CD4-positive, alpha-beta T cell treated with Interleukin-17A for 4 hours (primary cell): ENCODE measurements at places on chromosomes 6 and 20.

DNA sequence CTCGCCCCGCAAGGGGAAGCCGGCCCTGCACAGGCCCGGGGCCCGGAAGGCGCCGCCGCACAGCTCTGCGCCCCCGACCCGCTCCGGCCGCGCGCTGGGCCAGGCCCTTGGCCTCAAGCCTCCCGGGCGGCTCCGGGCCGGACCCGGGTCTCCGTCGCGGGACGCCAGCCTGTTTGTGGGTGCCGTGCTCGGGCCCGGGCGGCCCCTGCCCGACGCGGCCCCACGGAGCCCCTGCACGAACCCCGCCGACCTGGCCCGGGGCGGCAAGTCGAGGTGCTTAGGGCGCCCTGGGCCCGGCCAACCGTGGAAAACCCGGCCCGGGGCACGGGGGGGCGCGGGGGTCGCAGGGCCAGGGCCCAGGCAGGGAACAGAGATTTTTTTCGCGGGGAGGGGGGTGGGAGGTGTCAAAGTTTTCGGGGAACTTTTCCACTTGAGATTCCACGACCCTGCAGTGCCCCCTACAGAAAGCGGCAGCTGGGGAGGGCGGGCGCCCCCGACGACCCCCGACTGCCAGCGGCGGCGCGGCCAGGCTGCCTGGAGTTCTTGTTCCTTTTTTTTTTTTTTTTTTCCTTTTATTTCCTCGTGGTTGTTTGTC, 805 bp upstream of the STX16 start:
- DNase-seq: peak; percentile 65

DNA sequence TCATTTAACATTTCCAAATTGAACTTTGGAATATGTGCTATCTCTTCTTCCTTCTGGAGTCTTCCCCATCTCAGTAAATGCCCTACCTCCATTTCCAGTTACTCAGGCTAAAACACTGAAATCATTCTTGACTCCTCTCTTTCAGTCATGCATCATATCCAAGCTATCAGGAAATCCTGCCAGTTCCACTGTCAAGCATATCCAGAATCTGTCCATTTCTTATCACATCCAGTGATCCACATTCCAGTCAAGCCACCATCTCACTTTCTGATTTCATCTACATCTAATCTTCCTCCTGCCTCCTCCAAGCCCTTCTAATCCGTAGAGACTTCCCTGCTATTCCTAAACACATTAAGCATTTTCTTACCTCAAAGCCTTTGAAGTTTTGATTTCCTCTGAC, 15.3 kb upstream of the TBC1D32 start:
- DNase-seq: no peak

DNA sequence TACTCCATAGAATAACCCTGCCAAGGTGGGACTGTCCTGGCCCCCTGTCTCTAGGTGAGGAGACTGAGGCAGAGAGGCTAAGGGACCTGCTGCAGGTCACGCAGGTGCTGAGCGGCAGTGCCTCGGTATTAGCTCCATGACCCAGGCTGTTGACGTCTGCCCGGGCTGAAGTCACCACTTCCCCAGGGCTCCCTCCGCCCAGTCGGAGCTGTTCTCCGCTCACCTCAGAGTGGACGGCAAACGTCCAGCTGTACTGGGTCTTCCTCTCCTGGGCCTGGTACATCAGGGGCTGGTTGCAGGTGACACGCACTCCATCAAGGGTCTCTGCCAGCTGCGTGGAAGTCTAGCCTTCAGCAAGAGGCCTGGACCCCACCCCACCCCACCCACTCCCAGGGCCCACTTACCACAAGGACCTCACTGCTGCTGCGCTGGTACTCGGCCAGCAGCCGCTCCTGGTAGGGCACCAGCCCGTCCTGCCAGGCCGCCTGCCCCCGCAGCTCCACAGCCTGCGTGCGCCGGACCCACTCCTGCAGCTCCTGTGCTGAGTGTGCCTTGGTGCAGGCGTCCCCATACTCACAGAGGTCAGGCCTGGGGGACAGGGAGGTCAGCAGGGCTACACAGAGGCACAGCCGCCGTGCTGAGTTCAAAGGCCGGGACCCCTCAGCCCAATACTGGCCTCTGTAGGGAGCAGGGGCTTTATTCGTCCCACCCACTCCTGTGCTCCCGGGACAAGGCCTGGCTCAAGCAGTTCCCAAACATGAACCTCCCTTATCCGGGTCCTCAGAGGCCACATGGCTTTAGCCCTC, 3.6 kb downstream of the HELZ2 start:
- no peak for DNase-seq

DNA sequence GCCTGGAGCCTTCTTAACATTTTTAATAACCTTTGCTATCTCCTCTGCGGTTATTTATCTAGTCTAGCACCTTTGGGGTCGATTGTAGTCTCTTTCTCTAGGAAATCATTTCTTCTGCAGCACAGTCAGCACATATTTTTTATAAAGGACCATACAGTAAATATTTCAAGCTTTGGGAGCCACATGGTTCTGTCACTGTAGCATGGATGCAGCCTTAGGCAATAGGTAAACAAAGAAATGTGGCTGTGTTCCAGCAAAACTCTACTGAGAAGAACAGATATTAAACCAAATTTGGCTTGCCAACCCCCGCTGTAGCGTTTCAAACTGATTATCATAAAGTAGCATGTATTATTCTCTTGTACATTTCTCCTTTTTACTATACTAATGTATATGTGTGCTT, 95.7 kb downstream of the SLC23A2 start:
- no peak for DNase-seq

GRCh38 chr6:63097222-63097621, 114.0 kb upstream of the FKBP1C start:
- no peak for DNase-seq

DNA sequence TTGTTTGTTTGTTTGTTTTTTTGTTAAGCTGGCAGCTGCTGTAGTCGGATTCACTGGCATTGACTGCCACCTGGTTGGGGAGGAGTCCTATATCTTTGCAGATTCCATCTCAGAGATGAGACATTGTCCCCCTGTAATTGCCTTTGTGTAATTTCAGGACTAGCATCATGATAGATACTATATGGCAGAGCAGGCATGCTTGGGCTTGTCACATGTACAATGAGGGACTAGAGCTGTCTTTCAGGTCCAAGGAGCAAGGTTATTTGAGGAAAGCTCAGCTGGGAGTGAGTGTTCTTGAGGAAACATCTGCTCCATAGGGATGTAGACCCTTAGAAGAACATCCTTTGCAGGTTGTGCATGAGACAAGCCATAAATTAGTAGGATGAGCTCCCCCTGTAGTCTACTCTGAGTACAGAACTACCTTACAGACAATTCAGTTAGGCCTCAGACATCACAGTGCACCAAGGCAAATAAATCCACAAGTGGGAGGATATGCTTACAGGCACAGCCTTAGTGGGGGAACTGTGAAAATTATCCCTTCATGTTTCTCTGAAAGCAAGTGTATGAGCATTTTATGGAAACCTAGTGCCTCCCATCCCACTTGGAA, 62.1 kb downstream of the BMP2 start:
- DNase-seq: no peak

DNA sequence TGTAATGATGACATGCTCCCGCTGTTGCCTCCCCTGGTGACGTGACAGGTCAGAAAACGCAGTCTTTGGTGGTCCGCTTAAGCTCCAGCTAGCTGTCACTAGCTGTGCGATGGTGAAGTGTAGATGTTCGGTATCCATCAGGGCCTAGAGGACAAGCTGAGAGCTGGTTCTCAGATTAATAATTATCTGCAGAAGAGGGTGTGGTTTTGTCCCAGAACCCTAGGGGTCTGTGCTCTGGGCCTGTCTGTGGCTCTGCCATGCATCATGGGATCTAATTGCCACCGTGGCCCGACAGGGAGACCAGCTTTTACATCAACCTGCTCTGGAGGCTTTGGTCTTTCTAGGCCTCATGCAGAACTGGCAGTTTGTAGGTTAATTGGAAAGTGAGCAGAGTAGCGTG, 34.1 kb downstream of the ERMARD start:
- no peak for DNase-seq

DNA sequence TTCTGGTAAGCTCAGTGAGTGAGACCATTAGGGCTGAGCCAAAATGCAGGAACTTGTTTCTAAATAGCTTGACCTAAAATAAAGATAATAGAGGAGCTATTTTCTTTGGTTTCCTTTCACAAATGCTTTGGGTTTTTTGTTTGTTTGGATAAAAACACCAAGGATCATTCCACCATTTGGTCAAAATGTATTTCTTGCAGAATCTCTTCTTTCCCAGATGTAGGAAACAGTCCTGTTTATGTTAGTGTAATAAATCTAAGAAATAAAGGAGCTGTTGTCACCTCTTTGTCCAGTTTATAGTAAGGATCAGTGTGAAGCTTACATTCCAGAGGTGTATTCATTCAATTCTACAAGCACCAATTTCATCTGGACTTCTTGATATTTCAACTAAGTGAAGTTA, 297.8 kb downstream of the GJA1 start:
- no peak for DNase-seq

DNA sequence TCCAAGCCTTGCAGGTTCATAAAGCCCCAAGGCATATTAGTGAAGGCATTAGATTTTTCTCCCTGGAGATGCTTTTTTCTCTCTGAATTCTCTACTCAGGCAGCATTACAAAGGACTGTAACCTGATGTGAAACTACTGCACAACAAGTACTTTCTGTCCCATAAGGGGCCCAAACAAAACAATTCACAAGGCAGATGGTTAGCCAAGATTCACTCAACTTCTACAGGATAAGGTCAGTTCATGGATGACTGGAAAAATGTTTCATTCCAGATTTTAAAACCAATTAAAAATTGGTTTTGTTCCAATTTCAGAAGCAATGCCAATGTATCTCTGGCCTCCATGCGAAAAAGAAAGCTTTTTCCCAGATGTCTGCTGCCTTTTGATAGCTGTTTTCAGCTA, 181.8 kb downstream of the KHDC1L start:
- no peak for DNase-seq

DNA sequence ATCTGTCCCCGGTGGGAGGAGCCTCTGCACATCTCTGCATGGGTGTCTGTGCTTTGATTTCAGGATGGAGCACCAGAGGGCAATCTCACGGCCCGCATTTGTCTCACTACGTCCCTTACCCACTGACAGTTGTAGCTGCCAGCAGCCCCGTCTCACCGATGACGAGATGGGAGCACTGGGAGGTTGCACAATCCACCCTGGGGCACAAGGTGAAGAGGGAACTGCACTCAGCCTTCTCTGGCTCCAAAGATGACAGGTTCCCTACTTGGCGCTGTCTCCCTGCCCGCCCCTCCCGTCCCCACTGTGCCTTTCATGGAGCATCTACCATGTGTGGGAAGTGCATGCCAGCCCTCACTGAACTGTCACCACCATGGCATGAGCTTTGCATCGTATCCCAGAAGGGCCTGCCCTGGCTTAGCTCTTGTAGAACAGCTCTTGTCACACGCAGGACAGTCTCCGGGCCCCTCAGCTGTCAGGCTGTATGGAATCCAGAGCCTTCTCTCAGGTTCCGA, 99.9 kb upstream of the PMEPA1 start:
- DNase-seq: no peak

- DNase-seq: no peak
Measured at GRCh38 chr20:54355631-54356280, 119.6 kb upstream of the DOK5 start.

GRCh38 chr6:126172131-126172530, 167.8 kb upstream of the CENPW start:
- no peak for DNase-seq

GRCh38 chr20:49384437-49385434, 97.7 kb downstream of the KCNB1 start:
- peak; percentile 69 for DNase-seq

- DNase-seq: peak; percentile 65
Measured at GRCh38 chr20:25310268-25310920, 62.5 kb downstream of the PYGB start.

DNA sequence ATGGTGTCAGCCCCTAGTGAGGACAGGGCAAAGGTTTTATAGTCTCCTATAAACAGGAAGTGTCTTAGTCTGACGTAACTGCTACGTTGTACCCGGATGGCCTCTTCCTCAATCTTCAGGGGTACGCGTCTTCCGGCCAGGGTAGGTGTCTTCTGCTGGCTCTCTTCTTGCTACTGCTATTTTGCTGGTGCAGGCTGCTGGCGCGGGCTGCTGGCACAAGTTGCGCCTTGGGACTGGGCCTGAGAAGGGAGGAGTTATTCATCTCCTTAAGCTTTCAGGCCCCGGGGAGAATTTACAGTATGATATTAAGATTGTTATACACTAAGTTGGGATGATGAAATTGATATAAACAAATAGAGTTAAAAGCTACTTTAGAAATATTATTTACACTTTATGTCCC, 74.4 kb downstream of the HDGFL1 start:
- DNase-seq: no peak

DNA sequence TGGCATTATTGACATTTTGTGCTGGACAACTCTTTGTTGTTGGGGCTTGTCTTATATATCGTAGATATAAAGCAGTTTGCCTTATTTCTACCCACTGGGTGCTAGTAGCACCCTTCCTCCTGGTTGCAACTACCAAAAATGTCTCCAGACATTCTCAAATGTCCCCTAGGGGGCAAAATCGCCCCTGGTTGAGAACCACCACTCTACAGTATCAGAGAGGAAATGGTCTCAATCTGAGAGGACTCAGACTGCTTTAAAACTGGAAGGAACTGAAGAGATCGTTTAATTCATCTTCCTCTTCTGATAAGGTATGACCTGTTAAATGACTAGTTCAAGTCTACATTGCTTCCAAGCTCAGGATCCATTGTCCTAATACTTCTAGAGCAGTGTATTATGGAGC, 14.9 kb downstream of the SH3BGRL2 start:
- DNase-seq: peak; percentile 61

GRCh38 chr6:113449051-113449450, 408.1 kb upstream of the MARCKS start:
- no peak for DNase-seq

GRCh38 chr6:106421496-106421895, 61.0 kb downstream of the CRYBG1 start:
- DNase-seq: no peak

GRCh38 chr6:44563397-44563796, 175.9 kb downstream of the CDC5L start:
- DNase-seq: no peak

- DNase-seq: no peak
Measured at GRCh38 chr6:56959938-56960337, 5.0 kb downstream of the BEND6 start.

- DNase-seq: no peak
Measured at GRCh38 chr6:83258517-83258916, 65.4 kb downstream of the RWDD2A start.

GRCh38 chr20:33725607-33726264, 5.6 kb upstream of the PXMP4 start:
- DNase-seq: no peak

DNA sequence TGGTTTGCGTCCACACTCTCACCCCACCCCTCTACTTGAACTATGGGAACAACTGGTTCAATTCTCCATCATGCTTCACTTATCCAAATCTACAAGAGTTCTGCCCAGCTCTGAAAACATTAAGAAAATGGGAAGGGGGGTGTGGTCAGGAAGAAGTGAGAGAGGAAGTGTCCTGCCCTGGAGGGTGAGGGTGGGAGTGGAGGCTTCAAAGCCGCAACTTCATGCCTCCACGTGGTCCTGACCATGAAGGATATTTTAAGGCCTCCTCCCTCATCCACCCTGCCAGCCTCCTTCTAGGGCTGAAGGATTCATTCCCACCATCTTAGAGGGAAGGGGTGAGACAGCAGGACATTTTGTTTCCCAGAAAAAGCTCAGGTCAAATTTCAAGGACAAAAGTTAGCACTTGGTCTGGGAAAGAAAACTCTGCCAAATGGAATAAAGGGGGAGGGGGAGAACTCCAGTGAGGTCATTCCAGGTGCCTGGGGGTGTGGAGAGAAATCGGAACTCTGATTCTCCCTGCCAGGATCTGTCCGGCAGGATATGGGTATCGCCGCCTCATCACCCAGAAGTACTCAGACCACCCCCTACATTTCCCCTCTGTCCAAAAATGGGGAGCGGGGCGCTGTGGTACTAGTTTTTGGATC, 4.9 kb downstream of the RIMS4 start:
- DNase-seq: no peak
